ENCODE measurements at places on chromosomes 4 and X. TPM values are rescaled to one million over a fixed set of nuclear protein-coding genes. Genes with fewer than 3 reads are reported as not detected.

DNA sequence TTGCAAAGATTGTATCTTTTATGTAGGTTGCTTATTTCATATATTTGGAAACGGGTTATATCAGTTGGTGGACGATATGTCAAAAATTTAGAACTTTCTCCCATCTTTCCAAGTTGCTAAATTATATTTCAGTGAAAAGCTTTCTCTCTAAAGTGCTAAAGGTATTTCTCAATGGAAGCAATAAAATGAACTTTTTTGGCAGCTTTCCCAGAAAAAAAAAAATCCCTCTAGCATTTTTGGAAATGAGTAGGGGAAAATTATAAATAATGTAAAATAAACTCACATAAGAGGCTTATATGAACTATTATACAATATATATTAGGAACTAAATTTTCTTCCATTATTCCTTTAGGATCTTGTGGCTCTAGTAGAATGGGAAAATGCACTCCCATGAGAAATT is 152.2 kb downstream of the GRID2 start:
- DNase-seq = peak; percentile 8

DNA sequence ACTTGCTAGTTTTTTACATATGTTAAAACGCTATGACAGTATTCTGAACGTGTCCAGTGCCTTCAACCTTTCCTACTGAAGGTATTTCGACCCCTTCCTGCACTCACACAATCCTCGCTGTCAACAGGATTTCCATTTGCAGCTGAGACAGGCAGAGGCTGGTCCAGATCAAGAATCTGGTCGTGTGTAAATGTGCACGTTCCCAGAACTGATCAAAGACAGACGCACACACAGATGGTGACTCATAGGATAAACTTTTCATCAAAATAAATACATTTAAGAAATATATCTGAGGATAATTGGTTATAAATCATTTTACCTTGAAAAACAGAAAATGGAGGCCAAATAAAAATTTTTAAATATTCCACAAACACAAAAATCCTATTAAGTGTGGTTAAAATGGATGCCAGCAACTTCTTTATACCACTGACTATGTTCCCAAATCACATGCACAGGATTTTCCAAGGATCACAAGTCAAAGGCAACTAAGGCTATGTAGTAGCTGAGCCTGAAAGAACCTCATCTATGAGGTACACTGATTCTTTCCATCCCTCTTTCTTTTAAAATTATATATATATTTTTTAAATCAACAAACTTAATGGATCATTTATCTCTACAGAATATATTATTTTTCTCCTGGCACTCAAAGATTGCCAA is 85.9 kb downstream of the RNF150 start:
- no peak for DNase-seq

GRCh38 chr4:114132830-114133229 is 153.4 kb upstream of the ARSJ start:
- no peak for DNase-seq

- no peak for DNase-seq
These were observed 30.9 kb downstream of the RAB33B start for GRCh38 chr4:139484783-139485311.

The NCAPG gene
- 10.6 TPM for polyA plus RNA-seq

The PLXNB3 gene
- 1.9 TPM for polyA plus RNA-seq

DNA sequence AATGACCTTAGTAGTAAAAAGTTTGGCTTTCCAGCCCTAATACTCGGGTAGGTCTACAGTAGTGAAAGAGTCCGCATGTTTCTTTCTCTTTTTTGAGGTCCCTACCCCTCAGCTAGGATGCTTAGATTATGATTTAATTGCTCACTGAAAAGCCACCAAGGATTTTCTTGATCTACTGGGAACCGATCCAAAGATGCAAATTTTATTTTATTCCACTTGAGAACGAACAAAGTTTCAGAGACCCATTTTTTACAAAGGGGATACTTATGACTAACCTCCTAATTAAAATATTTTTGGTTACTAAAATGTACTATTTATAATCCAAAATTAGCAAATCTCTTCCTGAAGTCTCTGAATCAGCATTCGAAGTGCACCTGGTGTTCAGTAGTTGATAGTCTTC is 14.3 kb upstream of the PDHA2 start:
- no peak for DNase-seq

- DNase-seq = no peak
These were observed 61.0 kb downstream of the EVC2 start for GRCh38 chr4:5647351-5647750.

- no peak for DNase-seq
These were observed 31.8 kb downstream of the STAG2 start for GRCh38 chrX:123993326-123993725.

DNA sequence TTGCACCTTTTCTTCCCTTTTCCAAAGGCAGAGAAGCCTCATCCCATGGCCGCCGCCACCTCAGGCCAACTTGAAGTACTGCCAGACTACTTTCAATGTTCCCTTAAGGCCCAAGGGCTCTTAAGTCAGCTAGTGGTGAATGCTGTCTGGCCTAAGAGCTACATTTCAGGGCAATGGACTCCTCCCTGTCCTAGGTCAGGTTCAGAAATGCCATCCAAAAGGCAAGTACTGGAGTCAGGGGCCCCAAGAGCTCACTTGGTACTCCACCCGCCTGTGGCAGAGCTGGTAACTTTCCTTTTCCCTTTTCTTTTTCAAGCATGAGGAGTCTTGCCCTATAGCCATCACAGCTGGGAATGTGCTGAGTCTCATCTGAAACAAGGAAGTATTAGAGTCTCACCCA is 327.1 kb downstream of the NAP1L3 start:
- no peak for DNase-seq

GRCh38 chr4:55851885-55852284 is 1.6 kb upstream of the EXOC1 start:
- no peak for DNase-seq

Measured in hindlimb muscle (tissue), 1 donor.